Hair follicular keratinocyte (primary cell): ENCODE measurements at places on chromosomes 5 and 9. TPM values are rescaled to one million over a fixed set of nuclear protein-coding genes. Genes with fewer than 3 reads are reported as not detected.

The CDKN2A gene
- total RNA-seq = 47.6 and 65.5 TPM in 2 replicates

The SVEP1 gene
- 0.04 and 1.6 TPM in 2 replicates for total RNA-seq

The PCDHGA9 gene
- total RNA-seq = 0.53 and 0.70 TPM in 2 replicates

The SLC6A7 gene
- total RNA-seq = not detected in 2 replicates

The SEMA4D gene
- total RNA-seq = 0.16 and 1.6 TPM in 2 replicates

The NFIL3 gene
- total RNA-seq = 6.0 and 7.3 TPM in 2 replicates

The PPP3R2 gene
- total RNA-seq = not detected in 2 replicates

The HACD4 gene
- total RNA-seq = 4.7 and 9.4 TPM in 2 replicates

The MEIKIN gene
- not detected in 2 replicates for total RNA-seq

The LCN15 gene
- not detected in 2 replicates for total RNA-seq

The CCDC152 gene
- 4.5 and 5.3 TPM in 2 replicates for total RNA-seq

The GABBR2 gene
- 0.08 TPM in 1 of 2 replicates, not detected in the other for total RNA-seq

The ANKRD18A gene
- total RNA-seq = 0.27 and 0.70 TPM in 2 replicates

The PCA3 gene
- total RNA-seq = not detected in 2 replicates

The HMCN2 gene
- total RNA-seq = not detected in 2 replicates

The PLAC8L1 gene
- total RNA-seq = 0.23 TPM in 1 of 2 replicates, not detected in the other

The CXCL14 gene
- total RNA-seq = 7.6 and 15.5 TPM in 2 replicates

The STX17 gene
- total RNA-seq = 7.8 and 12.8 TPM in 2 replicates

The OLFML2A gene
- total RNA-seq = under 0.01 and 0.11 TPM in 2 replicates

The SH3RF2 gene
- 25.8 and 32.2 TPM in 2 replicates for total RNA-seq
